Bronchial epithelial cell (primary cell): ENCODE measurements at places on chromosomes 4 and X. TPM values are rescaled to one million over a fixed set of nuclear protein-coding genes. Genes with fewer than 3 reads are reported as not detected.

The ASB12 gene
- not detected in 2 replicates for total RNA-seq

DNA sequence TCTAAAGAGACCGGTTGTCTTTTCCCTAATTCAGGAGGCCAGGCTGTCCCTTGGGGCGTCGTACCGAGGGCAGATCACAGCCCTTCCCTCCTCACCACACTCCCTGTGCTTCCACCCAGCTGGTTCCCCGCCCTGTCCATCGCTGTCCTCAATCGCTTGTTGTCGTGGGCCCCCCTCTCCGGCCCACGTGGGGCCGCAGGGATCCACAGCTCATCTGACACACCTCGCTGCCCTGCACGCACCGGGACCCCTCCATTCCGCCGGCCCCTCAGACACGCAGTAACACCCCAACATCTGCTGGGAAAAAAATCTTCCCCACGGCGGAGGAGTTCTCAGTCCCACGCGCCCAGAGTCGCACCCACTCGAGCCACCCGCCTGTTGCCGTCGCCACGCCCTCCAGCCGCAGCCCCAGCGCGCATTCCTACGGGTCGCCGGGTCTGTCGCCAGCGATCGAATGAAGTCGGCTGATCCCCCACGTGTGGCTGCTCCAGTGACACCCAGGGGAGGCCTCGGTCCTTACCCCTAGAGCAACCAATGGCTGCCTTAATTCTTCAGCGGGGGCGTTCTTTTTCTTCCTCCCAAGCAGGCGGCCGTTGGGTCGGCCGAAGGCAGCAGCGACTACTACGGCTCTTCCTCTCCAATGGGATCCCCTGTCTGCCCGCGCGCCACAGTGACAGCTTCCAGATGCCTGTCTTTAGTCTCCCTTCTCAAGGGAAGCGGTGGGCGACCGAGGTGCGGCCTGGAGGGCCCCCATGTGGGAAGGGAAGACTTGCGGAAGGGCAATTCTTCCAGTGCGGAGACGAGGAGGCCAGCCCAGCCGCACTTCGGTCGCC, 893 bp upstream of the SEPTIN11 start:
- peak; percentile 58 for DNase-seq

DNA sequence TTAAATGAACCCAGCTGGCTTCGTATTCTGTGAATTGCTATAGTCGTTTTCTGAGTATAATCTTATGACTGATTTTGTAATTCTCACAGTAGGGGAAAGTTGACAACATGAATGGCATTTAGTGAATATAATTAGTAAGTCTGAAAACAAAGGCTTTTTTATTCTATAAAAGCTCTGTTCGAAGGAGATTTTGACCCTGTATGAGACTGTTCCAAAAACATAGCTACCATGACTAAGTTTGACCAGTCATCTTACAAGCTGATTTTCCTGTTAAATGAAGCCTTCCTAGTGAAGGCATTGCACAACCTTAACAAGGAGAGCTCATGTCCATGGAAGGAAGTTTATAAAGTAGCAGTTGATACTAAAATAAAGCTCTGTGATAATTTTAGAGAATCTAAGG, 242.3 kb downstream of the RPA4 start:
- DNase-seq: peak; percentile 22

GRCh38 chr4:5072948-5073347, 21.7 kb downstream of the STK32B start:
- DNase-seq: no peak

The DCAF16 gene
- total RNA-seq: 25.0 and 25.5 TPM in 2 replicates

The TMEM35A gene
- not detected in 2 replicates for total RNA-seq

DNA sequence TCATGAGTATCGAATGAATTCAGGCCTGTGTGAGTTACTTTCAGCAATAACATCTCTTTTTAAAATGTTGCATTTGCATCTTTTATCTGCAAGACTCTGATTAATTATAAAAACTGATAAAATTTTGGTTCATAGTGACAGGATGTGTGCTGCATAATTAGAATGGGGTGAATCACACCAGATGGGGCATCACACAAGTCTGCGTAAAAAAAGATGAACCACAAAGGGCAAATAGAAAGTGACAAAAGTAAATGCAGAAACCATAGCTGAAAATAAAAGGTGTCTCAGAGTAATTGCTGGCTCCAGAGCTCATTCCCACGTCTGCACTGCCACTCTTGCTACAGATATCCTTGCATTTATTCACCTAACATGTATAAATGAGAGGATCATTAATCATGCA, 131.1 kb downstream of the HS3ST1 start:
- DNase-seq: peak; percentile 33

DNA sequence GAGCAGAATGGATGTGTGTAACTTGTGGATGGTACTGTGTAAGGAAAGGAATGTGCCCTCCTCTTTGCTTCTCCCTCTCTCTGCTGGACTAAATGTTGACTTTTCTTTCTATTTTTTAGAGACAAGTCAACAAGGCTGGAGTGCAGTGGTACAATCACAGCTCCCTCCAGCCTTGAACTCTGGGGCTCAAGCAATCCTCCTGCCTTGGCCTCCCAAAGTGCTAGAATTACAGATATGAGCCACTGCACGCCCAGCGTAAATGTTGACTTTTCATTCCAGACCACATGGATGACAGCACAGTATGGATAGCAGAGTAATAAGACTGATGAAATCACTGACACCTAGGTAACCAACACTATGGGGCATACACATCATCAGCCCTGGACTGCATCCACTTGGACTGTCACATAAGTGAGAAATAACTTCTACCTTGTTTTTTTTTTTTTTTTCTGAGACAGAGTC, 5.1 kb upstream of the RPS3A start:
- peak; percentile 44 for DNase-seq

DNA sequence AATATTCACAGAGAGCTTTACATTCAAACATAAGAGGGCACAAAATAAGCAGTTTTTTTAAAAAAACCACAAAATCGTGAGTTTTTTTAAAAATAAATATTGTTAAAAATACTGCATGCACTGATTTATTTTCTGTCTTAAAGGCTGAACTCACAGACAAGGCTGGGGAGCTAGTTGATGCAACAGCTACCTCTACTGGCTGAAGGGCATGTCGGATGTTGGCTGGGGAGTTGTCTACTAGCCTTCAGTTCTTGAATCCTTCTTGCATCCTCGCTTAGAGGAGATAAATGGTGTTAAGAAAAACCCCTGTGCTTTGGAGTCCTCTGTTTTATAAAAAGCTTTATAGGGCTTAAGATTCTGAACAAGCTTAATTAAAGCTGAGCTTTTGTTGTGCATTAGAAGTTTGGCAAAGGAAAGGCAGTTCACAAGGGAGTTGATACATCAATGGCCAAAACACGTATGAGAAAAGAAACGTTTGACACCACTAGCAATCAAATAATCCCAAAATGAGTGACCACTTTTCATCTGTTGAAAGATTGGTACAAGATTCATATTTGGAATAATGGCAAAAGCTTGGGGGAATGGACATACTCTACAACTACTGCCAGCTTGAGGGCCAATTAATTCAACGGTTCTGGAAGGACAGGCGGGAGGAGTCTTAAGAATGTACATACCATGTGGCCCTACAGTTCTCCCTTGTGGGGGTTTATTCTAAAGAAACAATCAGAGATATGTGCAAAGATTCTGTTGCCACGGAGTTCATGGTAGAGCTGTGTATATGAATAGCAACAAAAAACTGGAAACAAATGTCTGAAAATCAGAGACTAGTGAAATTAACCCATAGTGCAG, 94.7 kb downstream of the SEL1L3 start:
- peak; percentile 63 for DNase-seq

The SGMS2 gene
- 95.0 and 103 TPM in 2 replicates for total RNA-seq

- DNase-seq: peak; percentile 79
Measured at GRCh38 chr4:124939908-124940307, 227.4 kb upstream of the ANKRD50 start.

- DNase-seq: peak; percentile 38
Measured at GRCh38 chrX:17689971-17690409, 47.3 kb upstream of the SCML1 start.

- peak; percentile 33 for DNase-seq
Measured at GRCh38 chr4:16294455-16294854, 68.2 kb upstream of the TAPT1 start.

The MAGEA1 gene
- not detected in 2 replicates for total RNA-seq

The CT45A3 gene
- not detected in 2 replicates for total RNA-seq

DNA sequence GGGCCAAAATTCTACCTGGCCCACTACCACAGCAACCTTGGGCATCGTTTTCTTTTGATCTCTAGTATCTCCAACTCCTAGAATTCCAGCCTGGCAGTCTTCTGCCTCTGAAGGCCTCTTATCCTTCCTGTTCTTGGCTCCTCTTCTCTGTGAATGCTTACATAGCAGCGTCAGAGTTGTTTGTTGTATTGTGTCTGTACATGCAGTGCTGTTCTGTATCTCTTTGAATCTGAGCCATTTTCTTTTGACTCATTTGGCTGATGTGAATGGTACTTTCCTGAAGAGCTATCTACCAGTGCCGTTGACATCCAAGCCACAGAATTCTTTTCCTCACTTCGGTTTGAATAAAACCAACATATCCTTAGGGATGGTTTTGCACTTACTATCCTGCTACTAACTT, 79.2 kb downstream of the TMEM164 start:
- peak; percentile 93 for DNase-seq

The MAGEA10 gene
- total RNA-seq: not detected in 2 replicates

The HERC5 gene
- under 0.01 and 0.13 TPM in 2 replicates for total RNA-seq

The ADH1A gene
- not detected in 2 replicates for total RNA-seq

DNA sequence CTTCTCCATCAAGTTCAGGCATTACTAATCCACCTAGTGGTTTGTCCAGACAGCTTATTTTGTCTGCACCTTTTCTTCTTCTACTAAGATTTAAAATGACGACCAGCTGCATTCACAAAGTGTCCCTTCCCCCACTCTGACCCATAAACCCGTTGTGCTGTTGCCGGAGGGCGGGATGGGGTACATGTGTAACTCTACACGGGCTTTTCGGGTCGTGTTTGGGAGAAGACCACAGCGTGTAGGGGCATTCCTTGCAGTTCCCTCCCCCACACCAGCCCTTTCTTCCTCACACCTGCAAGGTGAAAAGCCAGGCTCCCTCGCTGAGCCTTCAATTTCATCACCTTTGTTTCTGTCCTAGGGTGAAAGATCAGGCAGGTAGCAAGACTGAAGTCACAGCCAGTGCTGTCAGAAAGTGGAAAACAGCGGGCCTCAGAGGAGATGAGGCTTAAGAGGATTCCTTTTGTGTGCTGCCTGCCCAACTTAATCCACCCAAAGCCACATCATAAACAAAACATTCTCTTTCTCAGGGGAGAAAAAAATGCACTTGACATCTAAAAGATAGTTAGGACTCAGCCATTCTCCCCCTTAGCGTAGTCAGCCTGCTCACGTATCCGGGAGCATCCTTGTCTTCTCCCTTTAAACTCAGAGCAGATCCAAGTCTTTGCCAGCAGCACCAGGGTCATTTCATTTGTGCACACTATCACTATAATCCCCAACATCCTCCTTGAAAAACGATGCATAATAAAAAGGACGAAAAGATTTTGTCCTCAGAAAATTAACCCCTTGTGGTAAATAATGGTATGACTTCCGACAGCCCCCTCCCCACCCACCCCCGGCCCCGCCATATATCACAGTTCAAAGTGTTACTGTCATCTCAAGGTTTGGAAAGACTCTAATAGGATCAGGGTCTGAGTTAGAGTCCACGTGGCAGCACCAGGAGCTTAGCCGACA, 599.0 kb downstream of the RAB28 start:
- no peak for DNase-seq

GRCh38 chr4:81594490-81595159, 122.9 kb upstream of the RASGEF1B start:
- no peak for DNase-seq

The TGIF2LX gene
- not detected in 2 replicates for total RNA-seq

DNA sequence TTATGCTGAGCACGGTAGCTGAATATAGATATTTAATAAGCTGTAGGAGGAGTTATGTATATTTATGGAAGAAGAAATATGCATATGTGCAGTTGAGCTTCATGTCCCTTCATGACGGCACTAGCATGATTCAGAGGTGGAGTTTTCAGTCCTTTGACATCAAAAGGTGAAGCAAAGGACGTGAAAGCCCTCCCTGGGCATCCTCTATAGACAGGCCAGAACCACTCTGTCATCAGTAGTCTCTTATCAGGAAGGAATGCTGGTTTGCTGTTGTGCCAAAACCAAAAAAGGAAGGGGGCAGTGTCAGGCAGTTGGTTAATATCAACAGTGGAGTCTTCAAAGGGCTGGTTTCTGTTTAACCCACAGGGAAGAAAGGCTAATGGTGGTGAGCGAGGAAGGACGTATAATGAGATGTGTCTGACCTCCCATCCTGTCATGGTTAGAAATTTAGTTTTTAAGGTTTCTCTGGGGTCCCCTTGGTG, 23.5 kb upstream of the IL2 start:
- DNase-seq: no peak

- DNase-seq: no peak
Measured at GRCh38 chrX:120999413-120999812, 13.9 kb upstream of the CT47A1 start.

- no peak for DNase-seq
Measured at GRCh38 chr4:17273047-17273446, 238.8 kb downstream of the QDPR start.

- no peak for DNase-seq
Measured at GRCh38 chr4:100486496-100486895, 31.3 kb downstream of the EMCN start.

DNA sequence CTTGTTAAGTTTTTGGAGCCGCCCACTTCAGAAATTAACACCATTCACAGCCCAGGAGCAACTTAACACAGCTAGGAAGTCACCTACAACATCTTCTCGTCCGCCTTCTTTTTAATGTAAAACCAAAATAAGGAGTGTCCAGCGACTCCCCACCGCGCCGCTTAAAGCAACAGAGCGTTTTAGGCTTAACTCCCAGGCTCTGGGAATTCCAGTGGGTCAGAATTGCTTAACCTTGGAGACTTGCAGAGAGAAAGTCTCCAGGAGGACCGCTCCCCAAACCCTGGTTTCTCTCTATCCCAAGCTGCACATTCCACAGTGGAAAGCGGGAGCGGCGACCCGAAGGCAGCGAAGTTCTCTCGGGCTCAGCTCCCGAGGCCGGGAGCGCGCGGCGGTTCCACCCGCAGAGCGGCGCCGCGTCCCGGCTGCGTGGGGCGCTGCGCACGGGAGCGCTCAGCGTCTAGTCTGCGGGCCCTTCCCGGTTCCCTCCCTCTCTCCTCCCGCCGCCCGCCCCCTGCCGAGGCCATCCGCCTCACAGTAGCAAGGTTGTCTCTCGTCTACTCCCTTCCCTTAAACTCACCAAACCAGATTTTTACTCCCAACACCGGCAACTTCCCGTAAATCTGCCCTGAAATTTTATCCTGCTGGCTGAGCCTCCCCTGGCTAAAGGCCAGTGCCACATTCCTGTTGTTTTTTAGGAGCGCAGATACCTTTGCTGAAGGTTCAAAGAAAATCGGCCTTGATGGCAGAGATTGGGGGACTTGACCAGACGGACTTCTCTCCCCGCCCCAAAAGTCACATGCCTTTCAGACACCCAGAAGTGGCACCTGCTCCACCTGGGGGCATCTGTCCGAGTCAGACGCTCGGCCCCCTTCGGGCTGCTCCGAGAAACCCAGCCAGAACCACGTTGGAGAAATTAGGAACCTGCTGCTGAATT, at the start of gene RBM47:
TSS of gene RBM47 (minus strand) at position 464 of the 934 bp plus-strand sequence. CDS start 190,971 bp downstream, outside the sequence.
- peak; percentile 84 for DNase-seq

The DDX53 gene
- total RNA-seq: not detected in 2 replicates

The VCX3B gene
- total RNA-seq: 0.26 TPM in 2 replicates

DNA sequence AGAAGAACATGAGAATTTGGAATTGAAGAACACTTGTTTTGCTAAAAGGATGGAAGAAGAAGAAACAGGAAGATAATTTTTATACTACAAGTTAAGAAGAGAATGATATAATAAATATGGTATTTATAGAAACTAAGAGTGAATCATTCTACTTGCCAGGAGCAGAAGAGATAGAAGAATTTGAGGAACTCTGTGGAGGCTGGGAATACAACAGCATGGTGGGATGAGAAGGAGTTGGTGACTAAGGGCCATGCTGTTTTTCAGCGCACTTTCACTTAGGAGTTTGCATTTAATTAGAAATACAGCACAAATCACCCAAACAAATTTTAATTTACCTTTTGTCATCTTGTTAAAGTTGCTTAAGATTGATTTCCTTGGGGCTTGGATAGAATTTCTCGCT, 20.5 kb downstream of the HADH start:
- DNase-seq: peak; percentile 69

The PRSS48 gene
- not detected in 2 replicates for total RNA-seq
